Mesothelial cell of epicardium (in vitro differentiated cells): ENCODE measurements at places on chromosomes 7 and 10.

GRCh38 chr10:102322914-102323313 lies 72.6 kb upstream of the NFKB2 start:
- no peaks in the 10 kb centered on the region for H3K27me3 ChIP-seq
- H3K4me1 ChIP-seq = peaks cover 2% of the 10 kb centered on the region
- no peak for DNase-seq
- H3K36me3 ChIP-seq = peaks cover 3% of the 10 kb centered on the region

- DNase-seq = no peak
- H3K27me3 ChIP-seq = no peaks in the 10 kb centered on the region
- no peak overlapping the region for H3K4me3 ChIP-seq
- no peak overlapping the region for H3K27ac ChIP-seq
- H3K4me1 ChIP-seq = no peaks in the 10 kb centered on the region
- peaks cover 9% of the 10 kb centered on the region for H3K36me3 ChIP-seq
These were observed 12.3 kb downstream of the CAMK2G start for GRCh38 chr10:73862011-73862410.

DNA sequence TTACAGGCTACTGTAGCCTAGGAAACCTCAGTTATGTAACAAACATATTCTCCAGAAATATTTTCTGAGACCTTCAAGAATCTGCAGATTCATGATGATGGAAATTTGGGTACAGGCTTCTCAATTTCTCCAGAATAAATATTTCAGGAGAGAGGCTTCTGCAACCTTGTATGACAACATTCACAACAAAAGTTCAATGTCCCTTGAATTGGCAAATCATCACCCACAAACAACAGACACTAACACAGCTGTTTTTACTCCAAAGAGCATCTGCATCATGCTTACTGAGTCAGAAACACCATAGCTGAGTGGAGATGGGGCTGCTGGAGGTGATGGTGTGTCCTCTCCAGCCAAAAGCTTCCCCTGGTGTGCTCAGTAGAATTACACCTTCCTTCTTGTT lies 9.3 kb upstream of the COBL start:
- DNase-seq = no peak
- H3K27me3 ChIP-seq = no peaks in the 10 kb centered on the region
- peaks cover 4% of the 10 kb centered on the region for H3K4me1 ChIP-seq
- H3K36me3 ChIP-seq = no peaks in the 10 kb centered on the region
- no peak overlapping the region for H3K27ac ChIP-seq

DNA sequence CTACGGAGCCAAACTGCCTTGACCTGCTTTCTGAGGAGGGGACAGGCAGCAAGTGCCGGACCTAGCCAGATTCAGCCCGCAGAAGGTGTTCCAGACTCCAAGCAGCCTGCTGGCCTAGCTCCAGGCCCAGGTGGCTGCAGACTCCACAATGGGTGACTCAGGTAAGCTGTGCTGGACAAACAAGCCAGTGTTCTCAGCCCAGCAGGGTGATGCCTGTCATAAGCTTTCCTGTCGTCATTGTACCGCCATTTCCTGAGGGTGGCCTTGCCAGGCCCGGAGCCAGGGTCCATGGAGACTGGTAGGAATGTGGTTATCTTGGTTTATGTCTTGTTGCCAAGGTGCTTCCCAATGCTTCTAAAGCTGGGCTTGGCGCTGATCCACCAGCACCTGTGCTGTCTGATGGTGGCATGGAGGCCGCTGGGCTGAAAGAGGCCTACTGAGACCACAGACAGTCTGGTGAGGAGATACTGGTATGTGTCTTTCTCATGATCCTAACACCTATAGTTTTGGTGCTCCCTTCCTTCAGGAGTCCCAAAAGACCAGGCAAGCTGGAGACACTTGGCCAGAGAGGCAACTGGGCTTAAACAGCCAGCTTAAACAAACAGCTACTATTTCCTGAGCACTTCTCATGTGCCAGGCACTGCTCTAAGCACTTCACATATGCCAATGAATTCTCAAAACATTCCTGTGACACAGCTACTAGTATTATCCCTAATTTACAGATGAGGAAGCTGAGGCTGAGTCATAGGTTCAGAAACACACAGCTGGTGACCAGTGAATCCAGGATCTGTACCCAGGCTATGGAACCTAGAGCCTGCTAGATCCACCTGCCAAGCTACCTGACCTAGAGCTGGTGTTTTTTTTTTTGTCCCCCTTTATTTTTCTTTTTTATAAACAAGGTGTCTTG lies 42.0 kb downstream of the ZC3HC1 start:
- no peaks in the 10 kb centered on the region for H3K36me3 ChIP-seq
- H3K27me3 ChIP-seq = no peaks in the 10 kb centered on the region
- H3K4me3 ChIP-seq = no peak overlapping the region
- H3K4me1 ChIP-seq = peaks cover 4% of the 10 kb centered on the region
- H3K27ac ChIP-seq = no peak overlapping the region
- no peak for DNase-seq

DNA sequence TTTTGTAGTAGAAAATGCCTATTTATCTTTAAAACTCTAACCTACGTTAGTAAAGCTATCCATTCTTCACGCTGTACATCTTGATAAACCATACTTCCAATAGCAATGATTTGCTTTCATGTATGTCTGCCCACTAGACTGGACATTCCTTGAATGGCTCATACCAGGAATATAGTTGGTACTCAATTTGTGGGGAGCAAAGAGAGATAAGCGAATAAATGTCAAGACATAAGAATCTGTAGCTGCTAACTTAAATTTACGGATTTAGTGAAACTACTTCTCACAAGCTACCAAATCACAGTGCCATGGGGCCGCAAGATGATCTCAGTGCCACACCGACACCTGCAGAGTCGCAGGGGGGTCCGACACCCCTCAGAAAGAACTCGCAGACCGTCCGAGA lies 763 bp upstream of the RALA start:
- DNase-seq = no peak
- H3K27ac ChIP-seq = peak overlapping the region; percentile 99
- no peaks in the 10 kb centered on the region for H3K27me3 ChIP-seq
- peaks cover 32% of the 10 kb centered on the region for H3K4me1 ChIP-seq

GRCh38 chr10:44581996-44582395 lies 197.1 kb upstream of the CXCL12 start:
- no peaks in the 10 kb centered on the region for H3K36me3 ChIP-seq
- H3K4me3 ChIP-seq = no peak overlapping the region
- no peak overlapping the region for H3K27ac ChIP-seq

GRCh38 chr7:147771344-147771743 lies 819.2 kb upstream of the C7orf33 start:
- peaks cover 5% of the 10 kb centered on the region for H3K27me3 ChIP-seq
- no peak overlapping the region for H3K4me3 ChIP-seq
- DNase-seq = no peak
- no peaks in the 10 kb centered on the region for H3K4me1 ChIP-seq

- peaks cover 26% of the 10 kb centered on the region for H3K36me3 ChIP-seq
- H3K27me3 ChIP-seq = no peaks in the 10 kb centered on the region
- no peak overlapping the region for H3K4me3 ChIP-seq
- no peak for DNase-seq
- peaks cover 5% of the 10 kb centered on the region for H3K4me1 ChIP-seq
- H3K27ac ChIP-seq = no peak overlapping the region
These were observed 75.8 kb downstream of the ENO4 start for GRCh38 chr10:116925056-116925455.

GRCh38 chr7:38675494-38676106 lies 44.4 kb upstream of the AMPH start:
- H3K4me1 ChIP-seq = no peaks in the 10 kb centered on the region
- H3K4me3 ChIP-seq = no peak overlapping the region
- H3K27ac ChIP-seq = no peak overlapping the region
- DNase-seq = no peak
- H3K36me3 ChIP-seq = no peaks in the 10 kb centered on the region

- peaks cover 6% of the 10 kb centered on the region for H3K36me3 ChIP-seq
- DNase-seq = peak; percentile 97
- H3K27ac ChIP-seq = peak within 1 kb of the TSS; percentile 97
- H3K4me1 ChIP-seq = peaks cover 17% of the 10 kb centered on the region
These were observed at the start of gene TFAM for GRCh38 chr10:58384999-58385783. TSS of gene TFAM (plus strand) at chr10:58385410. CDS start at chr10:58385548, 138 bp downstream.

GRCh38 chr7:146136357-146136875 lies 19.8 kb downstream of the CNTNAP2 start:
- no peak for DNase-seq
- H3K27ac ChIP-seq = no peak overlapping the region
- no peak overlapping the region for H3K4me3 ChIP-seq

- no peak overlapping the region for H3K4me3 ChIP-seq
- no peaks in the 10 kb centered on the region for H3K27me3 ChIP-seq
- H3K4me1 ChIP-seq = peaks cover 14% of the 10 kb centered on the region
- DNase-seq = no peak
- H3K36me3 ChIP-seq = no peaks in the 10 kb centered on the region
- H3K27ac ChIP-seq = no peak overlapping the region
These were observed 17.7 kb upstream of the GPR37 start for GRCh38 chr7:124783271-124783670.

- H3K27me3 ChIP-seq = no peaks in the 10 kb centered on the region
- no peaks in the 10 kb centered on the region for H3K36me3 ChIP-seq
- H3K4me3 ChIP-seq = no peak overlapping the region
- no peak overlapping the region for H3K27ac ChIP-seq
These were observed 122.4 kb downstream of the ZNF248 start for GRCh38 chr10:37734971-37735370.

GRCh38 chr7:80639011-80639410 lies 569 bp downstream of the CD36 start:
- DNase-seq = no peak
- no peaks in the 10 kb centered on the region for H3K27me3 ChIP-seq
- H3K27ac ChIP-seq = no peak overlapping the region
- peaks cover 14% of the 10 kb centered on the region for H3K4me1 ChIP-seq
- H3K36me3 ChIP-seq = no peaks in the 10 kb centered on the region
- H3K4me3 ChIP-seq = no peak overlapping the region

GRCh38 chr7:14196555-14196954 lies 207.1 kb upstream of the ETV1 start:
- no peaks in the 10 kb centered on the region for H3K27me3 ChIP-seq
- no peak overlapping the region for H3K4me3 ChIP-seq
- DNase-seq = no peak
- H3K27ac ChIP-seq = no peak overlapping the region
- peaks cover 4% of the 10 kb centered on the region for H3K4me1 ChIP-seq

DNA sequence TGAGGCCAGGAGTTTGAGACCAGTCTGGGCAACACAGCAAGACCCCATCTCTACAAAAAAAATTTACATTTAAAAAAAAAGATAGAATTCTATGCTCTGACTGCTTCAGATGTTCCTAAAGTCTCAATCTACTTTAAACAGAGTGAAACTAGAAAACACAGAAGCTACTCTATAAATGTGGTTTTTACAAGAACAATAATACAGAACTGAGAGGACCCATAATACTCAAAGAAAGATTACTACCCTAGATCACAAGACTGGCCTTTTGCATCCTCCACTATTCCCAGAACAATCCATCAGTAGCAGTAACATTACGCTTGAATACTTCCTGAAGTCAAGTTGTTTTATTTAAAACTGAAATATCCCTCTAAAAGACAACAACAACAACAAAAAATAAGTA lies 119.4 kb downstream of the ZFAND4 start:
- no peaks in the 10 kb centered on the region for H3K36me3 ChIP-seq
- no peak overlapping the region for H3K4me3 ChIP-seq
- no peak for DNase-seq
- H3K27ac ChIP-seq = no peak overlapping the region

- no peak overlapping the region for H3K4me3 ChIP-seq
- H3K27ac ChIP-seq = no peak overlapping the region
- no peaks in the 10 kb centered on the region for H3K27me3 ChIP-seq
- DNase-seq = no peak
These were observed 1.5 kb downstream of the PIK3CG start for GRCh38 chr7:106866298-106867281.

DNA sequence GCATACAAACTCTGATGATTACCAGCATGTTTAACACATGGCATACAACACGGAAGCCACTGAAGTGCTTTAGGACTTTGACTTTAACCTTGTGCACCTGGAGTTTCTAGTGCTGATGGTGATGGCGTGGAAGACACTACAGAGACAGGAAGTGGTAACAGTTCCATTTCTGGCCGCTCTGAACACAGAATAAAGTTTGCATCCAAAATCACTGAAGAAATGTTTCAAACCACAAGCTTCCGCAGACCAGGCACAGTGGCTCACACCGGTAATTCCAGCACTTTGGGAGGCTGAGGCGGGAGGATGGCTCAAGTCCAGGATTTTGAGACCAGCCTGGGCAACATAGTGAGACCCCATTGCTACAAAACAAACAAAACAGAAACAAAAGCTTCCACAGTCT lies 40.3 kb upstream of the TNPO3 start:
- no peak overlapping the region for H3K4me3 ChIP-seq
- DNase-seq = no peak
- no peak overlapping the region for H3K27ac ChIP-seq
- H3K27me3 ChIP-seq = peaks cover 10% of the 10 kb centered on the region
- H3K36me3 ChIP-seq = no peaks in the 10 kb centered on the region
- H3K4me1 ChIP-seq = peaks cover 2% of the 10 kb centered on the region

DNA sequence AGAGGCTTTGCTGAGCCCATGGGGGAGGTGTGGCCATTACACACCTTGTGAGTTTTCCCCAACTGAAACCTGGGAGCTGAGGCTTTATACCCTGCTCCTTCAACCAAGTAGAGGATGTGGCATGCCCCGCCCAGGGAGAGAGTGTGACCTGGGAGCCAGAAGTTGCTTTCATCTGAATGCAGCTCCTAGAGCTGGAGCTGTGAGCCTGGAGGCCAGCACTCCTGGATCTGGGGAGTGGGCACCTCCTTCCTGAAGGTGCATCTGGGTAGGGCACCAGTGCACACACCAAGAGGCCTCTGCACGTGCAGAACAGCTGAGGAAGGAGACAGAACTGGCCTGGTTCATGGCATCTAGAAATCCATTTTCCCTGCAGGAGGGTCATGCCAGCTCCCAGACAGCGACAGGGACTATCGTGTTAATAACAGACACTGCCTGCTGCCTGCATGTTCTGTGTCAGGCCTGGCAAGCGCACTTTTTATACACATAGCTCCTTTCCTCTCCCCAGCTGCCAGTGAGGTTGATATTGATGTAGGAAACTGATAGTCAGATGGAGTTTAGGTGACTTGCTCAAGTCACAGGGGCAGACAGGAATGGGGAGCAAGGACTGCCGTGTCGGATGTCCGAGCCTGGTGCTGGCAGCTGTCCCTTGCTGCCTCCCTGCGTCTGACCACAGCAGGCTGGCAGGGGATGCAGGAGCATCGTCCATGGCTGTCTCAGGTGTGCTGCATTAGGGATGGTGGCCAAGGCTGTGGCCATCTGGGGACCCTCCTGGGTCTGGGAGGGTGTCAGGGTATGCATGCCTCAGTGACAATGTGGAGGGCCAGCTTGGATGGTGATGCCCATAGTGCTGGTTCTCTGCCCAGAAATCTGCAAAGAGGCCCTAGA lies 189.9 kb upstream of the CXCL12 start:
- no peaks in the 10 kb centered on the region for H3K36me3 ChIP-seq
- no peak overlapping the region for H3K27ac ChIP-seq
- no peak overlapping the region for H3K4me3 ChIP-seq

DNA sequence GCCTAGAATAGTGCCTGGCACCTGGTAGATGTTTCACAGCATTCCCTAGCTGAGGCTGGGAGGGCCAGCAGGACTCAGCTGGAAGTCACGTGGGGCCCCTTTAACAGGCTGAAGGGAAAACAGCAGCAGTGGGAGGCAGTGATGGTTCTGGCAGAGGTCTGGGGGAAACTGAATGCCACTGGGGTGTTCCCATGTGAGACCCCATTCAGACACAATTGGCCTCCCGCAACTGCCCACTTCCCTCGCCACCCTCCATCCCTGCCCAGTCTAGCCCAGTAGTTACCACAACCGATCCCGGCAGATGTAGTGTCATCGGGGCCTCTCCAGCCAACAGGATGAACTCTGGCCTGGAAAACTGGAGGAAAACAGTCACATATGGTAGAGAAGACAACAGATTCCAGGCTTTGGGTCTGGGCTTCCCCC lies 38.3 kb downstream of the FRMPD2 start:
- H3K27ac ChIP-seq = no peak overlapping the region
- no peaks in the 10 kb centered on the region for H3K27me3 ChIP-seq
- no peak for DNase-seq
- no peaks in the 10 kb centered on the region for H3K36me3 ChIP-seq
- no peaks in the 10 kb centered on the region for H3K4me1 ChIP-seq
